ENCODE measurements at places on chromosomes 11 and 22. TPM values are rescaled to one million over a fixed set of nuclear protein-coding genes. Genes with fewer than 3 reads are reported as not detected.

The MYBPC3 gene
- 0.16 TPM for total RNA-seq

The KCNJ11 gene
- total RNA-seq = 0.52 TPM

The SLC43A3 gene
- total RNA-seq = 17.4 TPM

The NLRP14 gene
- not detected for total RNA-seq

The TEX54 gene
- total RNA-seq = 0.88 TPM

The LDHAL6A gene
- not detected for total RNA-seq

The GGT1 gene
- total RNA-seq = 14.7 TPM

GRCh38 chr11:12860827-12861226, 148.3 kb upstream of the RASSF10 start:
- no peaks in the 10 kb centered on the region for H3K36me3 ChIP-seq
- DNase-seq = no peak
- no peak overlapping the region for H3K27ac ChIP-seq
- no peak overlapping the region for H3K4me3 ChIP-seq
- peaks cover 33% of the 10 kb centered on the region for H3K27me3 ChIP-seq

DNA sequence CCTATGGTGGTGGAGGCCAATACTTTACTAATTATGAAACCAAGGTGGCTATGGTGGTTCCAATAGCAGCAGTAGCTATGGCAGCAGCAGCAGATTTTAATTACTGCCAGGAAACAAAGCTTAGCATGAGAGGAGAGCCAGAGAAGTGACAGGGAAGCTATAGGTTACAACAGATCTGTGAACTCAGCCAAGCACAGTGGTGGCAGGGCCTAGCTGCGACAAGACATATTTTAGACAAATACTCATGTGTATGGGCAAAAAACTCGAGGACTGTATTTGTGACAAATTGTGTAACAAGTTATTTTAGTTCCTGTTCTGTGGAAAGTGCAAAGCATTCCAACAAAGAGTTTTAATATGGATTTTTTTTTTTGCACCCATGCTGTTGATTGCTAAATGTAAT, 42.6 kb downstream of the PGM2L1 start:
- no peak for DNase-seq
- H3K4me3 ChIP-seq = no peak overlapping the region
- H3K27me3 ChIP-seq = no peaks in the 10 kb centered on the region

- H3K36me3 ChIP-seq = no peaks in the 10 kb centered on the region
- no peak for DNase-seq
- H3K4me3 ChIP-seq = no peak overlapping the region
- H3K4me1 ChIP-seq = no peaks in the 10 kb centered on the region
Observed at GRCh38 chr22:25025491-25026400, 73.2 kb downstream of the KIAA1671 start.

DNA sequence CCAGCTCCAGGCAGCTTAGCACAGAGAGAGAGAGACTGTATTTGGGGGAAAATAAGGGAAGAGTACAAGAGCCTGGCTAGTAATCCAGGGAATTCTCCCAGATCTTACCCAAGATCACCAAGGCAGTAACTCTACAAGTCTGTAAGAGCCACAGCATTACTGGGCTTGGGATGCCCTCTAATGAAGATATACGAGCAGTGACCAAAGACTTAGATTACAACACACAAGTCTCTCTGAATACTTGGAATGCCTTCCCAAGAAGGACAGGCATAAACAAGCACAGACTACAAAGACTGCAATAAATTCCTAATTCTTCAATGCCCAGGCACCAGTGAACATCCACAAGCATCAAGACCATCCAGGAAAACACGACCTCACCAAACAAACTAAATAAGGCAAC, 17.7 kb downstream of the DNAJC24 start:
- no peak overlapping the region for H3K4me3 ChIP-seq
- no peak for DNase-seq
- H3K27ac ChIP-seq = no peak overlapping the region
- H3K36me3 ChIP-seq = no peaks in the 10 kb centered on the region

DNA sequence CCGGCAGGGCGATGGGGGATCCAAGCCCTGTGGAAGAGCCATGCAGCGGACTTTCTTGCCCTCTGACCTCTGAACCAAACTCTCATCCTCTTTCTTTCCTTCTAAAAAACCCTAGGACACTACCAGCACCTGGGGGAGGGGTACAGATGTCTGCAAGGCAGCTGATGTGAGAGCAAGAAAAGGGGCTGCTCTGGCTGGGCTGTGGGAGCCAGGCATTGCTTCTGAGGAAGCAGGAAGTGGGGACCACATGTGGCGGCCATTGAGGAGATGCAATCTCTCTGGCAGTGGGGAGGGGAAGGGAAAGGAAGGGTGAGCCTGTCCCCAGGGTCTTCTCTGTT, 36.0 kb downstream of the FAM83F start:
- no peaks in the 10 kb centered on the region for H3K36me3 ChIP-seq
- H3K27ac ChIP-seq = no peak overlapping the region
- H3K4me3 ChIP-seq = no peak overlapping the region
- H3K4me1 ChIP-seq = peaks cover 4% of the 10 kb centered on the region

- H3K27ac ChIP-seq = peak overlapping the region; percentile 33
- H3K36me3 ChIP-seq = peaks cover 86% of the 10 kb centered on the region
- no peak overlapping the region for H3K4me3 ChIP-seq
- DNase-seq = no peak
- no peaks in the 10 kb centered on the region for H3K27me3 ChIP-seq
Observed at GRCh38 chr11:70278994-70279393, 8.5 kb downstream of the PPFIA1 start.

GRCh38 chr11:58628446-58628845, 6.0 kb downstream of the CNTF start:
- no peak overlapping the region for H3K4me3 ChIP-seq
- DNase-seq = no peak
- no peaks in the 10 kb centered on the region for H3K27me3 ChIP-seq
- H3K36me3 ChIP-seq = peaks cover 22% of the 10 kb centered on the region

DNA sequence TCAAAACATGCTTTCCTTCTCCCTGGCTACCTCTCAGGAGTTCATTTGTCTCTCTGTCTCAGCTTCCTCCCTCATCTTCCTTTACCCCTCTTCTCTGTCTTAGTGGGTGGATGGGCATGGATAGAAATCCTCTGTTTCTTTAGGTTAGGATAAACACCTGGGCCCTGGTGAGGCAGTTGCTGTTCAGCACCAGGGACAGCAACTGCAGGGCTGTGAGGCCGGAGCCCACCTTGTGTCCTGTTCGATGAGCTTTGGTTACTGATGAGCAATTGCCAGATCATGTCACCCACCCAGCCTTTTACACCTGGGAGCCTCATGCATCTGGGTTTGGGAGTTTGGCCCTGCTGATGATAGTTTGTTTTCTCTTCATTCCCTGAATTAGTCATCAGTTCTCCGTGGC, 6.1 kb upstream of the CRYBB3 start:
- no peaks in the 10 kb centered on the region for H3K4me1 ChIP-seq
- no peak overlapping the region for H3K4me3 ChIP-seq
- no peaks in the 10 kb centered on the region for H3K27me3 ChIP-seq
- H3K36me3 ChIP-seq = peaks cover 16% of the 10 kb centered on the region
- DNase-seq = no peak
- no peak overlapping the region for H3K27ac ChIP-seq

- H3K27me3 ChIP-seq = peaks cover 4% of the 10 kb centered on the region
- H3K4me1 ChIP-seq = no peaks in the 10 kb centered on the region
- no peak for DNase-seq
- H3K27ac ChIP-seq = no peak overlapping the region
Observed at GRCh38 chr11:113172382-113172951, 141.9 kb upstream of the TTC12 start.

GRCh38 chr11:9765320-9766101, 101.6 kb downstream of the SWAP70 start:
- no peak overlapping the region for H3K4me3 ChIP-seq
- peaks cover 5% of the 10 kb centered on the region for H3K4me1 ChIP-seq
- no peak for DNase-seq
- no peaks in the 10 kb centered on the region for H3K27me3 ChIP-seq
- no peak overlapping the region for H3K27ac ChIP-seq
- peaks cover 2% of the 10 kb centered on the region for H3K36me3 ChIP-seq

GRCh38 chr11:121063728-121064127, 37.3 kb upstream of the TECTA start:
- DNase-seq = no peak
- H3K4me1 ChIP-seq = no peaks in the 10 kb centered on the region
- peaks cover 42% of the 10 kb centered on the region for H3K36me3 ChIP-seq
- H3K4me3 ChIP-seq = no peak overlapping the region
- no peaks in the 10 kb centered on the region for H3K27me3 ChIP-seq
- H3K27ac ChIP-seq = no peak overlapping the region

DNA sequence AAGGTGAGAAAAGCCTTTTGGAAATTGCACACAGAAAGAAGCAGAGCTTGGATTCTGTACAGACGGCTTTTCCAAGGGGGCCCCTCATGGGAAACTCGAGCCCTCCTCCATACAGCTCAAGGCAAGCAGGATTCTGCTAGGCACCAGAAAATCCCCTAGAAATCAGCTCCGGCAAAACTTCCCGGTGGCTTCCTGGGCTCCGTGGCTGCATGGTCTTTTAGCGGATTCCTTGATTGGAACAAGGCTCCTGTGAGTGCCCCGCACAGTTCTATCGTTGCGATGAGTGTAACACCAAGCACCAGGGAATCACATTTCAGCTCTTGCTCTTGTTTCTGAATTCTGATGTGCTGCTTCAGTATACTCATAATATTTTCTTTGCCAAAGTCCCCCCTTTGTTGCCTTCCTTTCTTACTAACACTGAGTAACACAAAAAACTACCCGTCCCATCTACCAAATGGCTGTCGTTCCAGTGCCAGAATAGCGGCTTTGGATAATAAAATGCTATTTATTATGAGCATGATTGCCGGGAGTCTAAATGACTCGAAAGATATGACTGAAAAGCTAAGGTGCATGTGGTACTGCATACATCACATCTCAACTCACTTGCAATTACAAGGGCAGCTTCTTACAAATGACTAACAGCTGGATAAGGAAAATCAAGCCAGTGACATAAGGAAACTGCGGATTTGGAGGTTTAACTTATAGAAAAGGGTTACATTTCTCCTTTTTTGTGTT, 494.1 kb downstream of the DLG2 start:
- no peak overlapping the region for H3K4me3 ChIP-seq
- no peak for DNase-seq
- H3K27ac ChIP-seq = no peak overlapping the region
- no peaks in the 10 kb centered on the region for H3K27me3 ChIP-seq

DNA sequence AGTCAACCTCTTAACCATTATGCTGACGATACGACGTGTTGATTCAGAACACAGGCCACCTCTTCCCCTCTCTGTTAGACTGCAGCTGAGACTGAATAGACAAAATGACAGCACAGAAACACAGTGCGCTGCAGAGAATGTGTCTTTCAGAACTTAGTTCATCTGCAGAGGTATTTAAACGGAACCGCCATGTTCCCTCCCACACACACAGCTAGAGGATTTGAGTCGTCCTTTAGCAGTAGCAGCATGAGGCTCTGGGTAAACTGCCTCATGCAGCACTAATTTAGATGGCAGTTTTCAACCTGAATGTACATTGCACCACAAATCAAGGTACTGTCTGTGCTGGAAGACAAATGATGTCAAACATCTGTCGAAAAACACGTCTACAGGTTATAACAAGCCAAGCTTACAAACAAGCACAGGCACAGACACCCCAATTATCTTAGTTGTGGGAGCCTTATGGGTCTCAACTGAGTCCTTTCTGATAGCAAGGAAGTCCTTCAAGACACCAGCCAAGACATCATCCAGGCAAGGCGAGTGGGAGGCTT, 76.6 kb upstream of the LRRC4C start:
- H3K36me3 ChIP-seq = no peaks in the 10 kb centered on the region
- no peak for DNase-seq
- no peaks in the 10 kb centered on the region for H3K4me1 ChIP-seq
- no peaks in the 10 kb centered on the region for H3K27me3 ChIP-seq

- H3K4me1 ChIP-seq = peaks cover 4% of the 10 kb centered on the region
- no peaks in the 10 kb centered on the region for H3K36me3 ChIP-seq
- H3K27ac ChIP-seq = no peak overlapping the region
- no peak overlapping the region for H3K4me3 ChIP-seq
- no peak for DNase-seq
Observed at GRCh38 chr22:41015003-41015402, 63.8 kb downstream of the RBX1 start.

- H3K27ac ChIP-seq = no peak overlapping the region
- DNase-seq = no peak
- H3K27me3 ChIP-seq = peaks cover 8% of the 10 kb centered on the region
- no peak overlapping the region for H3K4me3 ChIP-seq
Observed at GRCh38 chr11:79017811-79018210, 423.0 kb downstream of the TENM4 start.

DNA sequence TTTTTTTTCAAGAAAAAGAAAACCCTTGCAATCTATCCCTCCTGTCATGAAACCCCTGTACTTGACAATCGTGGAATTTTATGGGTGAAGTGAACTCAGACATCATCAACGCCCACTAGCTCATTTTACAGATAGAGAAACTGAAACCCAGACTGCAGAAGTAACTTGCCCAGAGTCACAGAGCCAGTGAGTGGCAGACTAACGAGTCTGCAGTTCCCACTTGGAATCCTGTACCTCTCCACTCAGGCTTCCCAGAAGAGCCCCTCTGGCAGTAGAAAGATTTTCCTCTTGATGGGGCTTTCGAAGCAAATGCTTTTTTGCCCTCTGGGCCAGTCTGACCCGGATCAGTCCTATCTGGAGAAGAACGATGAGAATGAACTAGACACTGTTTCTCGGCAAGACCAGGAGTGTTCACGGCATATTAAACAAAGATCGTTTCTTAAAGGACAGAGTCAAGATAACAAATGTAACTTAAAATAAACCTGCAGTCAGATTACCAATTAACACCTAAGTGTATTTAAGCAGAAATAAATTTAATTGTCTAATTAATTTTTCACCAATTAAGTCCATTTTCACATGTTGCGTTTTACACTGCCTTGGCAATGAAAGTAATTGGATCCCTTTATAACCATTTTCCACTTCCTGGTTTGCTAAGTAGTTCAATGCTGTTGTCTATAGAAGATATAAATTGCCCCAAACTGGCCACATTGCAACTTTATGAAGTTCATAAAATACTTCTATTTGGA, 61.3 kb upstream of the CREB3L1 start:
- no peak overlapping the region for H3K27ac ChIP-seq
- H3K4me1 ChIP-seq = no peaks in the 10 kb centered on the region
- peaks cover 5% of the 10 kb centered on the region for H3K27me3 ChIP-seq

DNA sequence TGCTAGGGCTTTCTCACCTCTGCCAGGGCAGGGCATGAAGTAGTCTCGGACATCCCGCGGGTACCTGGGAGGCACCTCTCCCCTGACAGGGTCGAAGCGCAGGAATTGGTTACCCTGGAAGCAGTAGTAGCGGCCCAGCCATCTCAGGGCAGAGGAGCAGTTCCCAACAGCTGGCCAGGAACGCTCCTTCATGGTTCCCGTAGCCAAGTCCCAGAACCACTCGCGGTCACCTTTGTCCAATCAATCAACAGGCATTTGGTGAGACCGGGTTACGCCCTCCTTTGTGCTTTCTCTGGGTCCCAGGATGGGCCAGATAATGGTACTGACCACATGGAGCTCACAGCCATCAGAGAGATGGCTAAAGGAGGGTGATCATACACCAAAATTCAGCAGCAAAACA, 3.4 kb downstream of the HPX start:
- no peak for DNase-seq
- H3K4me1 ChIP-seq = peaks cover 2% of the 10 kb centered on the region
- H3K27ac ChIP-seq = no peak overlapping the region
- H3K27me3 ChIP-seq = no peaks in the 10 kb centered on the region
- no peaks in the 10 kb centered on the region for H3K36me3 ChIP-seq

Data from naive thymus-derived CD8-positive, alpha-beta T cell (primary cell).